Activated CD4-positive, alpha-beta T cell treated with anti-CD3 and anti-CD28 coated beads, Interleukin-2, amount 50 U/mL, for 16 hours (primary cell): ENCODE measurements at places on chromosomes 4 and X.

- no peak for DNase-seq
Observed at GRCh38 chrX:101383679-101384205, 2.2 kb downstream of the BTK start.

- DNase-seq = no peak
Observed at GRCh38 chr4:164536814-164537213, 217.1 kb upstream of the SMIM31 start.

DNA sequence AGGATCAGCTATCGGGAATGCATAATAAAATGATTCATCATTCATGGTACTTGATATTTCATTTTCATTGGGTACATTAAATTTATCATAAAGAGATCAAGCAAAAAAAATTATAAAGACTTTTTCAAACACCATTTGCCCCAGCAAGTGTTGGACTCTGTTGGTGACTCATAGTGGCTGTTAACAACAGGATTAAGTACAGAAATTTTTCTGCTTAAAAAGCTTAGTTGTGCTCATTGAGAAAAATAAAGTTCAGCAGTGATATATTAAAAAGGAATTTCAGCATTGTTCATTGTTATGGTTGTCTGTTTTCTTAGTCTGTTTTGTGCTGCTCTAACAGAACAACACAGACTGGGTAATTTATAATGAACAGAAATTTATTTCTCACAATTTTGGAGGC lies 86.2 kb upstream of the PCDH10 start:
- no peak for DNase-seq

DNA sequence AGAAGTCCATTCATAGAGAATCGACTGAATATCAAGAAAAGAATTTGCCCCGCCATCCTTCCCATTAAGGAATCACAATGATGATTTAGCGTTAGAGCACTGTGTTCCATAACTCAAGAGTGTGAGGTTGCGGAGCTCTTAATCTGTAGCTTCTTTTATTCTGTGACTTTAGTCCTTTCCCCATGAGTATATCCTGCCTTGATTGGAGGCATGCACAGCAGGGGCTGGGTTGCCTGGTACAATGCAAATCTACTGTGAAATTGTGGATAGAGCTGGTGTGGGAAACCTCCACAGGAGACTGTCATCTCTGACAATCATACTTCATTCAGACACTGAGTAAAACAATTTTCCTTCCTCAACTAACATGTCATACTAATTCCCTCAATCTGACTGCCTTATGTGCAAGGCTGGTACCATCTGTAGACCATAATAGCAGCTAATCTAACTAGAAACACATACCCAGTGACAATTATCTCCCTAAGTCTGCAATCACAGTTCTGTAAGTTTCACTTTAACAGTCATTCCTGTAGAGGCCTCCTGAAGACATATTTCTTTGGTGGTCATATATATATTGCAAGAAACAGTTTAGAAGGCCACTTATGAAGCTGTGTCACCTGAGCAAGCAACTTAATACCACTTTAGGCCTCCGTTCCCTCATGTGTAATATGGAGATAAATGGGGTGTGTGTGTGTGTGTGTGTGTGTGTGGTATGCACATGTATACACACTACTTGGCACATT lies 355.2 kb upstream of the FAM241A start:
- DNase-seq = no peak

DNA sequence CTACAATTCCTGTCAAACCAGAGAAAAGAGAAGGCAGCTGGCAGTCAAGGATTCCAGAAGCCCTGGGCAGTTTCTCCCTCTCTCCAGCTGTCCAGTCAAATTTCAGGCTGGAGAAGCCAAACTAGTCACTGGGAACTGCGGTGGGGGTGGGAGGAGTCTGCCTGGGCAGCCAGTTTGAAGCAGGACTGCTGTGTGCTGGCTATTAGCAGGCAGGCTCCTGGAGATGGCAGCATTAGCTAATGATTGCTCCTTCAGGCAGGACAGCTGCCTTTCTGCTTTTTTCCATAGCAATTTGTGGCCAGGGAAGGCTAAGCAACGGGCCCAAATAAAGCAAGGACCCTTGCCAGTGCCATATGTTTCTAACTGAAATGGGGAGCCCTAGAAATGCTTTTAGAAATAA lies 44.7 kb upstream of the FGF13 start:
- no peak for DNase-seq

GRCh38 chrX:112391313-112391712 lies 288.4 kb downstream of the LHFPL1 start:
- no peak for DNase-seq

DNA sequence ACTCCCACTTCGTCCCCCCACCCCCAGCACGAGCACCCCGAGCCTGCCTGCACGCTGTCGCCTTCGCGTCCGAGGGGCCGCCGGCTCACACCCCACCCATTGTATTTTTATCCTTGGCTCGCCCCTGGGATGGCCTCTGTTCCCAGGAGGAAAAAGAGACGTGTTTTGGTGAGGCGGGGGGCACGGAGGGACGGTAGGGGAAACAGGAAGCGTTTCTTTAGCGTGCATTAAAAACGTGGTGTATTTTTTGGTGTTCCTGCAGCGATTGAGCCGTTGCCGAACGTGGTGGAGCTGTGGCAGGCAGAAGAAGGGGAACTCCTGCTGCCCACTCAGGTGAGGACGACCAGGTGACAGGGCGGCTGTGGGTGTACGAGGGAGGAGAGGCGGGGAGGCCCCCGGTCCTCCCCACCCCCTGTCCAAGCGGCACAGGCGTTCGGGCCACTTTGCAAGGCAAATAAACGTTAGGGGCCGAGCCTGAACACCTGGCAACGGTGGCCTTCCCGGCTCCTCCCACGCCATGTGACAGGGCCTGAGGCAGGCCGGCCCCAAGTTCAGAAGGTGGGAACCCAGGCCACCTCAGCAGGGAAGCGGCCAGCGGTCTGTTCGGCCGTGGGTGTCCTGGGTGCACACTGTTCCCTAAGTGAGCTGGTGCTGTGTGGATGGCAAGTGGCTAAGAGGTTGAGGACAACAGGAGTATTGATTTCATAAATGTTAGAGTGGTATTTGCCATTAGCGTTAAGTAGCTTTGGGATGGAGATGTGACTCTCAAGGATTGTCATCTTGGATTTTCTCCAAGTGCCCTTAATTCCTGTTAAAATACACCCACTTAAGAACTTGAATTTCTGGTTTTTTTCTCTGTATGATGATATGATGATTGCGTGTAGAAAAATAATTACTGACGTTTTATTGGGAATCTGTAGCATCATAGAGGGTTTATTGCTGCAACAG lies 1.1 kb downstream of the TMEM131L start:
- DNase-seq = peak; percentile 50

- peak; percentile 16 for DNase-seq
Observed at GRCh38 chr4:80266253-80266901, at the start of gene FGF5. Gene FGF5 (plus strand): TSS chr4:80266664. CDS start chr4:80266825, 161 bp downstream.

- DNase-seq = no peak
Observed at GRCh38 chr4:178148106-178148505, 705.9 kb upstream of the AGA start.
